ENCODE measurements at places on chromosomes 16 and 17. TPM values are rescaled to one million over a fixed set of nuclear protein-coding genes. Genes with fewer than 3 reads are reported as not detected.

Gene CACNG5
- not detected for total RNA-seq

Gene MMP15
- 85.0 TPM for total RNA-seq

Gene MLX
- 26.8 TPM for total RNA-seq

Gene RTN4RL1
- 12.4 TPM for total RNA-seq

Gene SCARF1
- 0.69 TPM for total RNA-seq

Gene CNTNAP1
- 2.3 TPM for total RNA-seq

DNA sequence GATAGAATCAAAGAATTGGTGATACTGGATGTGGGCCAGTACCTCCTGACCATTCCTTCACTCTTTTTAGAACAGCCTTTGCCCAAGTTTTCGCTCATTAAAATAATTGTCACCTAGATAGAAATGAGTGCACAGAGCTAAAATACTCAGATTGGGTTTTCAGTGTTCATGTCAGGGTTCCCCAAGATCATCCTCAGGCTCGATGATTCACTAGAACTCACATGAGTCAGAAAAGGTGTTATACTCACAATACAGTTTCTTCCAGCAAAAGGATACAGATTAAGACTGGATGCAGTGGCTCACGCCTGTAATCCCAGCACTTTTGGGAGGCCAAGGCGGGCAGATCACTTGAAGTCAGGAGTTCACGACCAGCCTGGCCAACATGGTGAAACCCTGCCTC lies 19.9 kb downstream of the ERCC4 start:
- no peaks in the 10 kb centered on the region for H3K27me3 ChIP-seq
- DNase-seq: no peak
- no peak overlapping the region for H3K27ac ChIP-seq
- H3K4me1 ChIP-seq: peaks cover 21% of the 10 kb centered on the region
- peaks cover 29% of the 10 kb centered on the region for H3K36me3 ChIP-seq
- H3K4me3 ChIP-seq: no peak overlapping the region

GRCh38 chr16:52731219-52731875 lies 184.4 kb upstream of the TOX3 start:
- no peak for DNase-seq
- H3K4me1 ChIP-seq: peaks cover 3% of the 10 kb centered on the region
- H3K27me3 ChIP-seq: peaks cover 10% of the 10 kb centered on the region
- H3K4me3 ChIP-seq: no peak overlapping the region

- H3K4me1 ChIP-seq: no peaks in the 10 kb centered on the region
- peaks cover 1% of the 10 kb centered on the region for H3K36me3 ChIP-seq
- no peak for DNase-seq
- H3K27ac ChIP-seq: no peak overlapping the region
- no peaks in the 10 kb centered on the region for H3K27me3 ChIP-seq
Observed at GRCh38 chr17:73455050-73455687, 143.4 kb upstream of the CDC42EP4 start.

GRCh38 chr16:64280317-64280716 lies 841.5 kb downstream of the CDH11 start:
- H3K4me3 ChIP-seq: no peak overlapping the region
- no peak for DNase-seq
- H3K27ac ChIP-seq: no peak overlapping the region
- no peaks in the 10 kb centered on the region for H3K27me3 ChIP-seq

DNA sequence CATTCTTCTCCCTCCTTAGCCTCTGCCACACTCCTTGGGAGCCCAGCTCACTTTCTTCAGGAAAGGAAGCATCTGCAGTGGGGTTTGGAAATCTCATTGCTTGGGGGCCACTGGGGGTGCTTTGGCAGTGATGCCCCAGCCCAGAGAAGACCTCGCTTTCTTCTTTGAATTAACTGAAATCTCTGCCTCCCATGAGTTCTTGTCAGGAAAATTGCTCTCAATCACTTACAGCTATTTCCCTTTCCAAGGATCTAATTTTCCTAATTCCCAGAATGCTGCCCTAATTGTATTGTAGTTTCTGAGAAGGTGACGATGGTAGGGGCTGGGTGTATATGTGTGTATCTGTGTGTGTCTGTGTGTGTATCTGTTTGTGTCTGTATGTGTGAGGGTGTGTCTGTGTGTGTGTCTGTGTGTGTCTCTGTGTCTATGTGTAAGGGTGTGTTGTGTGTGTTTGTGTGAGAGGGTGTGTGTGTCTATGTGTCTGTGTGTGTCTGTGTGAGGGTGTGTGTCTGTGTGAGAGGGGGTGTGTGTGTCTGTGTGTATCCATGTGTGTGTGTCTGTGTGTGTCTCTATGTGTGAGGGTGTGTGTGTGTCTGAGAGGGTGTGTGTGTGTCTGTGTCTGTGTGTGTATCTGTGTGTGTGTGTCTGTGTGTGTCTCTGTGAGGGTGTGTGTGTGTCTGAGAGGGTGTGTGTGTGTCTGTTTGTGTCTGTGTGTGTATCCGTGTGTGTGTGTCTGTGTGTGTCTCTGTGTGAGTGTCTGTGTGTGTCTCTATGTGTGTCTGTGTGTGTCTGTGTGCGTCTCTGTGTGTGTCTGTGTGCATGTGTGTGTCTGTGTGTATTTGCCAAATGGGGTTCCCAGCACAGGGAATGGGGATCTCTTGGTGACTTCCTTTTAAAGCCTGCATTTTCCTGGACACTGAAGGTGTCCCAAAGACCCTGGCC lies 83.5 kb upstream of the DNAJA2 start:
- no peak for DNase-seq
- H3K36me3 ChIP-seq: no peaks in the 10 kb centered on the region
- no peak overlapping the region for H3K4me3 ChIP-seq
- H3K27me3 ChIP-seq: no peaks in the 10 kb centered on the region
